ENCODE measurements at places on chromosomes 4 and X.

DNA sequence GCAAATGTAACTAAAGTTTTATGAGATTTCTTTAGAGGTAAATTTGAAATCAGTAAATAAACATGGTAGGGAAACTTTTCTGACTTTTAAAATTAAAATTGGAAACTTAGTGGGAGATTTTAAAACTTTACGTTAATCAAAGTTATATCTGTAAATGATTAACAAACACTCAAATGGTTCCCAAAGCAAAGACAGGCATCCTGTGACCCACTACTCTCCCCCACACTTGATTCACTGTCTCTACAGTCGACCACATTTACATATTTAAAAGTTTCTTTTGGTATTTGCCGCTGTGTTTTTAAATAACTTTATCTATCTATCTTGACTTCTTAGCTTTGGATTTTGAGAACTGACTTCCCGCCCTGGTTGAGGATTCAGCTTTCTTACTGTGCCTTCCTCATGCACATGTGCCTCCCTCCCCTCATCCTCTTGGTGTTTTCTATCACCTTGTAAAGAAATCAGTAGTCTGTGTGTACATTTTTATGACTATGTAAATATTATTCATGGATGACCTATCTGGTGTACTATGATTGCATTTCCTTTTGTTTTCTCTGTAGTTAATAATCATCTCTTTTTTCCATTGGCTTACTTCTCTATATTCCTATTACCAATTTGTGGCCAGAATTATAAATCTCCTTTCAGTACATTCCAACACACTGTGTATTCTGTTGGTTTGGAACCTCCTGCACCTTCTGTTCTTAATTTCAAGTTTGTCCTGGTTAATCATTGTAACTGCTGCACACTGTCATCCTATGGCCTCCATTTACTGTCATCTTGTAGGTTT lies 72.6 kb downstream of the WWC2 start:
- DNase-seq = no peak

DNA sequence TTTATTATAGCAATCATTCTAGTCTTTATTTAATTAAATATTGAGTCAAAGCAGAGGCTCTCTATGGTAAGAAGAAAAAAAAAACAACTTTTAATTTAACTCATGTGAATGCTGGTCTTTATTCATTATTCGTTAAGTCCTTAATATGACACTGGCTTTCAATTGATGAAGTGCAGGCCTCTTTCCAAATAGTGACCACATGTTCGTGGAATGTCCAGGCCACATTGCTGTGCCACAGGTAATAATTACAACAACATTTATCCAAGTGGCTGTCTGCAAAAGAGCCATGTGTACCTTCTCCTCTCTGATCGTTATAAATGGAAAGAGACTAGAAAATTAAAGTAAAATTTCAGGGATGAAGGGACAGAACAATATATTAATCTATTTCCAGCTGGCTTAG lies 220.1 kb upstream of the PABPC4L start:
- DNase-seq = no peak

DNA sequence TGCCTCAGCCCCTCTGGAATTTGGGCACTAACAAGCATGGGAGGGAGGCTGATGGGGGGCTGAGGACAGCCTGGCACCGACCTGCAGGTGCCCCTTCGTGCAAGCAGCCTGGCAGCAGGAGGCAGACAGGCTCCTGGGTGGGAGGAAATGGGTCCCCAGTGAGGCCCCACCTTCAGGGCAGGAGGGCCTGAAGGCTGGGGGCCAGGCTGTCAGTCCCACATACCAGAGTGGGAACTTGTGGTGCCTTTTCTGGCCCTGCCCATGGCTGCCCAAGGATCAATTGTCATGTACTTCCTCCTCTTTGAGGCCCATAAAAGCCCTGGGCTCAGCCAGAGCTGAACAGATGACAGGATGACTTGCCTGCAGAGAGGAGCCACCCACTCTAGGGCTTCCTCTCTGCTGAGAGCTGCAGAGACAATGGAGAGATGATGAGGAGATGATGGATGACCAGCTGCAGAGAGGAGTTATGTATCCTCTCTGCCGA lies 141.0 kb downstream of the PDHA2 start:
- DNase-seq = no peak

DNA sequence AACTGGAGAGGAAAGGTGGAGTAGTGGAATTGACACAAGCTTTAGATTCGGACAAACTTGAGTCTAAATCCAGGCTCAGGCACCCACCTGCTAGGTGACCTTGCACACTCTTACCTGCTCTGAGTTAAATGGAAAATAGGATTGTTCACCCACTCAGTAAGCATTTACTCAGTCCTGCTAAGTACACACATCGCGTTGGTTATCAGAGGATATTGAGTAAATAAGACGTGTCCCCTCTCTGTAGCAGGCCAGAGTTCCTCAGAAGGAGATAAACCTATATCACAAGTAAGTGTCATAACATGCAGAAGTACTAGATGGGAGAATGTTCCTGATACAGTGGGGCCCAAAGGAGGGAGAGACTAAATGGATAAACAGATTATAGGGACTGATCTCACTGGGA lies 117.7 kb downstream of the SMIM20 start:
- no peak for DNase-seq

DNA sequence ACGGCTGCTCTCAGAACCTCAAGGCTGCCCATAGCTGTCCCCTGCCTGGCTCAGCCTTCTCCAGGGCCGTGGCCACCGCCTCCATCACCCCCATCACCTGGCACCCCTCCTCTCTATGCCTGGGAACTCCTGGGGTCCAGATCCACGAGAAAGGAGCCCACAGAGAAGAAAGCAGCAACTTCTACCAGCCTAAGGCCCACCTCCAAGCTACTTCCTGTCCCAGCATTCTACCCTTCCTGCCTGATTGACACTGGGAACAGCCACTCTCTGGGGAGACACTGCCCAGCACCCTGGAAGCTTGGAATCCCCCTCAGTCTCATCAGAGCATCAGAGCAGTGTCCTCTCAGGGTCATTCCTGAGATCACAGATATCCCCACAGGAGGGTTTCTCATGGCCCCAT lies 36.9 kb upstream of the PROM1 start:
- DNase-seq = no peak

DNA sequence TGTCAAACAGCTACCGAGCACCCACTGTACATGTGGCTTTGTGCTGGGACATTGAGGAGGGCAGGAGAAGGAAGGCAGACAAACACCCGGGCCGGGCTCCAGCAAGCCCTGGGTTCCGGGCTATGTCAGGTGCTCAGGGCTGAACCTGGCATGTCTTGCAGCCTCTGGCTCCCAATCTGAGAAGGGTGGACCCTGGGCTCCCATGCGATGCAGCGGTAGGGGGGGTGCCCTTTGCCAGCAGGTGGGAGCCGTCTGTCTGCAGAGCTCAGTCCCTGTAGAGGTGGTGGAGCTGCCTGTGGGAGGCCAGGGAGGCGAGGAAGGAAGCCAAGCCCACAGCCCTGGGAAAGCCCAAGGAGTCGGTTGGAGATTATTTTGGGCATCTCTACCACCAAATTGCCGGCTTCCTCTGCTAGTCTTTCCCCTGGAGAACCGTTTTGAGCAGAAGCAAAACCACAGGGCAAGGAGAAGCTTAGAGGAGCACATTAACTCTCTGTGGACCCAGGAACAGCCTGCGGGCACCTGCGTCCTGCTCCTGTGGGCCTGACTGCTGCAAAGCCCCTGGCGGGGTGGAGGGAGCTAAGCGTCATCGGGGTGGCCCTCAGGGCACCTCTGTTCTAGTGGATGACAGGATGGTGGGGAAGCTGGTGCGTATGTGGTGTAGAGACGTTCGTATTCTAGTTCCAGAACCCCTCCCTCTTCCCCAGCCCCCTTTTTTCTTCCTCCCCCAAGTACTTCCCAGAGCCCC lies 10.3 kb downstream of the CPZ start:
- no peak for DNase-seq

DNA sequence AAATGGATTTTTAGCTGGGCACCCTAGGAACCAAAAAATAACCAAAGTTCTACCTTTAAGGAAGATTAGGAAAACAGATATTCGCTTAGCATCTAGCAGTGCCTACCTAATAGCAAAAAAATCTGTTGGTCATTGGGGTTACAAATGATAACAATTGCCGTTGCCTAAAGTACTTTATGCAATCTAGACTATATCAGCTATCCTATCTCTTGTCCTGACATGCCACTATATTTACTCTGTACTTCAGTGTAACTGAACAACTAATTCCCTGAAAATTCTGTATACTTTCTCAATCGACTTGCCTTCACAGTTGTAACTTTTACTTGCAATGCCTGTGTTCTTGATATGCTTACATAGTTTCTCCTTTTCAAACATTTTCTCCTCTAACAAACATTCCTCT lies 282.9 kb upstream of the PCDH7 start:
- DNase-seq = no peak

DNA sequence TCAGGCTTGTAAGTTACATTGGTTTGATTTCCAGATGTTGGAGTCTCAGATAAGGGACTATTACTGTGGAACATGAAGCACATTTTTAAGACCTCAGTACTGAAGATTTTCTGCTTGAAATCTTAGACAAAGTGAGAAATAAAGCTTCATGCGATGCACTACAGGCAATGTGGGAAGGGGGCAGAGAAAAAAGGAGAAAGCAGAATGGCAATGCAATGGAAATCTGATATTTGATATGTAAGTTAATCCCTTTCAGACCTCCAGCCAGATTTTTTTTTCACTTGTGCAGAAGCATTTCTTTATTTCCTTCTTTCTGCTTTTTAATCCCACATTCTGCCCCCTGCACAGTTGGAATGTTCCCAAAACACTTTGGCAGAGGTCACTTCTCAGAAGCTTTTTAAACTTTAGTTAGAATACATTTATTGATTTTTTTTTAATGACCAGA lies 174.3 kb downstream of the ADGRL3 start:
- no peak for DNase-seq

DNA sequence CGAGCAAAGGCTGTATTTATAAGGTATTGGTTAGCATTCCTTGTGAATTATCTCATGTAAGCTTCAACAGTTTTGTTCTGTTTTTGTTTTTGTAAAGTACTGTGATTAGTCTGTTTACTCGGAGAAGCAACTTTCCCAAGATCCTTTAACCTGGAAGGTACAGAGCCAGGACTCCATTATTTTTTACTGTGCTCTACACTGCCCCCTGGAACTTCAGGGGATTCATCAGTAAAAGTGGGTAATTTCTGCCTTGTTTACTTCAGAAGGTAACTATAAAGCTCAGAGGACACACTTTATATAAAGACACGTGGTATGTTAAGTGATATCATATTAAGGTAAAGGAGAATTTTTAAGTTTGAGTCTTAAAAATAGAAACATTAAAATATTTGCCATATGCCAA lies 124.9 kb downstream of the IQCM start:
- no peak for DNase-seq

DNA sequence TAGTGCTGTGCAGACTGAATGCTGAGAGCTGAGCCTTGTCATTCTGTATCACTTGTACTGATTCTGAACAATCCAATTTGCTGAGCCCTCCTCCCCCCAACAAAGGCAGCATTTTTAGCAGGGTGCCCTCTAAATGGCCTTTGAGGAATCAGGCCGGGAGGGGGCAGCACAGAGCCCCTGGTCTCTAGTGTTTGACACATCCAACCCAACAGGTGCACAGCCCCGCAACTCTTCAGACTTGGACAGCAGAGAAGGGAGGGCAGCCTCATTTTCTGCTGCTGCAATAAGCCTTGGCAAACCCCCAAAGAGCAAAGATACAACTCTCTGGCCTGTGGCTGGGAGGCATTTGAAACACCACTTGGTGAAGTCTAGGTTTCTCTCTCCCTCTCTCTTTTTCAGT lies 3.4 kb downstream of the ATP1B4 start:
- peak; percentile 28 for DNase-seq

DNA sequence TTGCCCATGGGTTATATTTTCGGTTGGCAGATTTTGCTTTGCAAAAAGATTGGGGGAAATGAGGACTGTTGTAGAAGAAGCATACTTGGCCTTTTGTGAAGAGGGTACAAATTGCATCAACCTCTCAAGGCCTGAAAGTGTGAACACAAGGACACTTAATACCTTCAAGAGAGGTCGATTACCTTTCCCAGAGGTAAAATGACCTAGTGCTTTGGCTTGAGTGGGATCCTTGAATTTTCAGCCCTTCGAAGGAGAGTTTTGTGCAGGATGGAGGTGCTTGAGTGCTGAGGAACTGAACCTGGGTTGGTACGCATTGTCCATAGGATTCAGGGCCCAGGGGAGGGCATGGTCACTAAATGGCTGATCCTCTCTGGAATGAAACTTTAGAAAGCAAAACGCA lies 27.6 kb upstream of the NKAP start:
- DNase-seq = no peak

- DNase-seq = no peak
These were observed 85.6 kb downstream of the ZNF330 start for GRCh38 chr4:141306331-141306730.

DNA sequence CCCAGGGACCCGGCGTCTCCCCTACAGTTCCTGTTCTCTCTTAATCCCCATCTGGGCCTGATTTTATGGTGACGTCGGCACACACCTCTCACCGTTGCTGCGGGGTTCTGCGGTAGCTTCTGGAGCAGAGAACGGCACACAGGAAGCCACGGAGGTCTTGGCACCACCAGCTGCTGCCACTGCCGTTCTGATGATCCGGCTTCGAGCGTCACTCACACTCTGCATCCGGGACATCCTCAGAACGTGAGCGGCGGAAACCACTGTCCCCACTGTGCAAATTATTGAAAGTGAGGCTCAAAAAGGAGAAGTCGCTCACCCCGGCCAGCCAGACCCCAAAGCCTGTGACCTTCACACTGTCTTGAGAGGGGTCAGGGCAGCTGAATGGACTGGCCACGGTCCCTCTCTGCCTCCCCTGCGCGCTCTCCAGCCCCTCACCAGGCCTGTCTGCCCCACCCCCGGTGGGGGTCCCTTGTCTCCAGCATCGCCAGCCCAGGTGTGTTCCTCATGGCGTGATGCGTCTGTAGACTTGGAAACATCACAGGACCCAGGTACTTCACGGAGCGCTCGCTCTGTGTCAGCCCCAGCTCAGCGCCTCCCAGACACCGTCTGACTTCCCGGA lies 201.1 kb downstream of the AFAP1 start:
- DNase-seq = no peak

- peak; percentile 11 for DNase-seq
These were observed 20.6 kb downstream of the LYAR start for GRCh38 chr4:4269331-4269731.

GRCh38 chr4:88527787-88528186 lies 4.2 kb upstream of the PYURF start:
- DNase-seq = no peak

DNA sequence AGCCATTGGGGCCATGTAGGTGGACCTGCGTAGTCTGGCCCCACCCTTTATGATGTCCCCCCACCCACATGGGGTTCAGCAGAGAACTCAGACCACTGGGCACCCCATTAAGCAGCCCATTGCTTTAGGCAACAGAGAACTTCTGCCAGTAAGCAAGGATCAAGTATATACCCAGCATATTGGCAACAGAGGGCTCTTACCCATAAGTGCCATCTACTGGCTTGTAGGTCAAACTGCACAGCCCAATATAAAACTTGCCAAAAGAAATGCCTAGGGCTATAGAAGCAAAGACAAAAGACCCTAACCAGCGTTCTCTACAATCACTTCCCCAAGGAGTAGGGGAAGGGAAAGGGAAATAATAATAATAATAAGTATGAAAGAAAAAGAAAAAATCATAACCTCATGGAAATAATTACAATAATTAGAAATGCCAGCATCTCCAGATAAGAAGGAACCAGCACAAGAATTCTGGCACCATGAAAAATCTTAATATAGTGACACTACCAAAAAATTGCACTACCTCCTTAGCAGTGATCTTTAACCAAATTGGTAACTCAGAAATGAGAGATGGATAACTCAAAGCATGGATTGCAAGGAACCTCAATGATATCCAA lies 1090.7 kb downstream of the FAT4 start:
- DNase-seq = no peak

Measured in stimulated activated CD4-positive, alpha-beta T cell treated with anti-CD3 and anti-CD28 coated beads, Interleukin-15, amount 100 ng/mL, for 1 hour (primary cell).